ENCODE measurements at places on chromosomes 2 and 18.

DNA sequence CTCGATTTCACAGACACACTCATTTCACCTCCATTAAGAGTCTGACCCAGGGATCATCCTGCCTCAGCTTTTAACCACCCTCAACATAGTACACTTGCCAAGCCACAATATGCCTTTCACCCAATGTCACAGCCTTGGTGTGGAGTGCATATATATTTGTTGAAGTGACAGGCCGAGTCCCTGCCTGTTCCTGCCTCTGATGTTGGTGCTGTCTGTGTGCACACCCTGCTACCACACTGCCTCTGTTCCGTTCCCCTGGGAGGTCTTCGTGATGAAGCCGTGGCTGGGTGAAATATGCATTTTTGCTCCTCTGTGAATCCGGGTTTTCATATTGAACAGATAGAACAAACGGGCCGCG is 90.3 kb downstream of the RNF144A start:
- DNase-seq: no peak

GRCh38 chr18:63440881-63441280 is 18.6 kb upstream of the VPS4B start:
- DNase-seq: no peak

DNA sequence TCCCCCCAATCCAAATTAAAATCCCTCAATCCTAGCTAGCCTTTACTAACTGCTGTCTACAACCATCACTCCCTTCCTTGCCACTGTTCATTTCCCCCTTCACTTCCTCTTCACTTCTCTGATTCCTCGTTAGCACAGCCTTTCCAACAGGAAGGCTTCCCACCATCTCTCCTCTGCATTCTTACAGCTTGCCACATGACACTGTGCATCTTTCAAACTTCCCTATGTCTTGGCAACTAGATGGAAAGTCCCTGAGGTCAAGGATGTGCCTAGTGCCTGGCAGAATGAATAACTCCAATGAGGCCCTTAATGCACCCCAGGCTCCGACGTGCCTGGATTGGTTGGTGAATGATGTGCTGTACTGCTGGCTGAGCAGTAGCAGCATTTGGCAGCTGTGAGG is 15.2 kb downstream of the SAP130 start:
- no peak for DNase-seq

- no peak for DNase-seq
Observed at GRCh38 chr2:203469546-203469945, 65.6 kb downstream of the RAPH1 start.

- DNase-seq: no peak
Observed at GRCh38 chr18:75167759-75168618, 41.0 kb downstream of the PTGR3 start.

DNA sequence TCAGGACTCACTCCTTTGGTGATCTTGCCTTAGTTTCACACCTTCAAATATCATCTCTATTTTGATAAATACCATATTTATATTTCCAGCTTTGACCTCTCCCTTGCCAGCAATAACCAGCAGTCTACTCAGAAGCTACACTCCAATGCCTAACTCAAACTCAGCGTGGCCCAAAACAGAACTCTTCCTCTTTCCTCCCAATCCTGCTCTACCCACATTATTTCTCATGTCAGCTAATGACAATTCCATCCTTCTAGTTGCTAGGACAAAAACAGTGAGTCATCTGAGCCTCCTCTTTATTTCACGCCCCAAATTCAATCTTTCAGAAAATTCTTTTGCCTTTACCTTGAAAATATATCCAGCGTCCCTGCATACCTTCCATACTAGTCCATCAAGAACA is 23.5 kb downstream of the CYRIA start:
- DNase-seq: no peak

- DNase-seq: no peak
Observed at GRCh38 chr2:99624677-99625076, 134.9 kb upstream of the REV1 start.

GRCh38 chr2:66334237-66335029 is 100.5 kb upstream of the MEIS1 start:
- DNase-seq: no peak

GRCh38 chr2:222568865-222569264 is 87.0 kb downstream of the FARSB start:
- DNase-seq: peak; percentile 57

- no peak for DNase-seq
Observed at GRCh38 chr2:226124548-226125011, 675.0 kb downstream of the IRS1 start.

DNA sequence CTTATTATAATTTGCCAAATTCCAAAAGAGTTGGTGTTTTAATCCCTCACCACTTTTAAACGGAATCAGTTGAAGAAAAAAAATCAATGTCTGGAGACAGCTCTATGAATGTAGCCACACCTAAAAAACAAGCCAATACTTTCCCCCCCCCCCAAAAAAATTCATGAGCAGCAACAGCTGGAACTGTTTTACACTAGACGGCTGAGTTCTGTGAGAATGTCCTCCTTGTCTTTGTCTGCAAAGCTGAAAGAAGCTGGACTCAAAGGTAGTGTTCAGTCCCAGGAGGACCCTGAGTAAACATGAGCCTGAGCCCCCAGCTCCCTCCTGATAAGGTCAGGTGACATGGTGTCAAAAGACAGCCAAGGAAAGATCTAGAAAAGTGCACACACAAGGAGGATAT is 68.2 kb downstream of the ZNF521 start:
- DNase-seq: no peak

GRCh38 chr18:32200766-32201165 is 10.9 kb downstream of the MEP1B start:
- no peak for DNase-seq

DNA sequence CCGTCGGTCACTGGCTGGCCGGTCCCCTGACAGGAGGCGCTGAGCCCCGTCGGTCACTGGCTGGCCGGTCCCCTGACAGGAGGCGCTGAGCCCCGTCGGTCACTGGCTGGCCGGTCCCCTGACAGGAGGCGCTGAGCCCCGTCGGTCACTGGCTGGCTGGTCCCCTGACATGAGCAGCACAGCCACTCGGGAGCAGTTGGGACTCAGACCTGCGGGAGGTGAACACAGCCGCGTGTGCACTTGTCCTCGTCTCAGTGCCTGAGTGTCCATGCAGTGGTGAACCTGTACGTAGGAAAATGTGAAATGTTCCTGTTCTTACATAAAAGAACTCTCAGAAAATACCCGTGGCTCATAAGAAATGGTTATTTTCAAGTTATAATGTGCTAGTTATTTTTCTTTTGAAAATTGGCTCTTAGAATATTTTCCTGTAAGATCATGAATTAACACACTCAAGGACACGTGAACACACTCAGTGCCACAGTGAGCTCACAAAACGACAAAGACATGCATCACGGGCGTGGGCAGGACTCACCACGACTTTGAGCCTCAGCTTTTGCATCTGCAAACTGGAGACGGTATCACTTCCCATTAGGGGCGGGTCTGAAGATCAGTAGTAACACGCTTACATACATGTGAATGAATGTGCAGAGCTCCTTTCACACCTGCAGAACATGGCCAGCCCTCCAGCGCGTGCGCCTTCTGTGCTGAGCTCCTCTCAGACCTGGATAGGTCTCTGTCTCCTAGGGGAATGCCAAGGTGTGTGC is 21.1 kb upstream of the NFATC1 start:
- no peak for DNase-seq

GRCh38 chr2:152646264-152646663 is 71.0 kb downstream of the PRPF40A start:
- no peak for DNase-seq

DNA sequence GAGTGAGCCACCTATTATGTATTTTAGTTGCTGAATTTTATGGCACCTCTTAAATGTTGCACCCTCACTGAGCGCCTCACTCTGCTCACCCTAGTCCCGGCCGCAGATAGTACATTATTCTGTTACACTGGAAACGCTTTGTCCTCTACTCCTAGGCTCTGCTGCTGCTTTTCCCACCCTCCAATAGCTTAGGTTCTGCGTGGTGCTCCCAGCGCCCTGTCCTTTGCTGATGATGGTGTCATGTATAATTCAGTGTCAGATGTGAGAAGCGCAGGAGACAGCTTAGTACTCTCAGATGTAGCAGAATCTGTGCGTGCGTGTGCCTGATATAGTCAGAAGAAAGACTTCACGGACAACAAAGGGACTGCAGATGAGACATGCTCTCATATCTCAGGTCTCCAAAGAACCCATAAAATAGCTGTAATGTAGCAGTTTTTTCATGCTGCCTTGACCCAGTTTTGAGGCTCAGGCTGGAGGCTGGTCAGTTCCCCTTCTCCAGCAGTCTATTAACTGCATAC is 1.4 kb upstream of the REEP1 start:
- no peak for DNase-seq

DNA sequence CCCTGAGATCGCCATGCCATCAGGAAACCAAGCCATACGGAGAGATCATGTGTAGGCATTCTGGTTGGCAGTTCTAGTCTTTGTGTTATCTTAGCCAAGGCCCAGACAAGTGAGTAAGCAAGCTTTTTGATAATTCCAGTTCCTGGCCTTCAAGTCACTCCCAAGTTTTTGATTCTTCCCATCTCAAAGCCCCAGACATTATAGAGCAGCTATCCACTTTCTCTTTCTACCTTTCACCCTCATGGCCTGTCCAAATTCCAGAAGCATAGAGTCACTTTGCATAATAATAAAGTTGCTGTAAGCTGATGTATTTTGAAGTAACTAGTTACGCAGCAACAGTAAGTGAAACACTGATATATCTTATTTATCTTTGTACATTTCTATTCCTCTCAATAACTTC is 26.8 kb upstream of the IL1RL1 start:
- no peak for DNase-seq

- DNase-seq: no peak
Observed at GRCh38 chr18:934518-935133, 30.0 kb downstream of the ADCYAP1 start.

DNA sequence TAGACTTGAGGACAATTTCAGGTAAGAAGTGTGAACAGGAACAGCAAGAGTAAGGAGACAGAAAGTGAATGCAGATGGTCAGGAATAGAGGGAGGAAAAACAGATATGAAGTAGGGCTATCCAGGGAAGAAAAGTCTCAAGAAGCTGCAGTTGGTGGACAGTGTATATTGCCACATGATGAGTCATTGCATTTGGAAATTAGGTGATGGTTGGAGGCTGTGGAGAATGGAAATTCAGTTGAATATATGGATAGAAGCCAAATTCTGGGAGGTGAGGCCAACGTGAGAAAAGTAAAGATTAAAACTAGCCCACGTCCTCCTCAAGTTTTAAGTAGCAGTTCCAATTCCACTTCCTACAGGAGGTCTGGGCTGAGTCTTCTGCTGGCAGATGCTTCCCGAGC is 158.4 kb downstream of the UBE2E3 start:
- DNase-seq: no peak

- no peak for DNase-seq
Observed at GRCh38 chr2:72148837-72149555, 1.3 kb upstream of the CYP26B1 start.

- DNase-seq: no peak
Observed at GRCh38 chr2:100248971-100249370, 73.3 kb downstream of the LONRF2 start.

DNA sequence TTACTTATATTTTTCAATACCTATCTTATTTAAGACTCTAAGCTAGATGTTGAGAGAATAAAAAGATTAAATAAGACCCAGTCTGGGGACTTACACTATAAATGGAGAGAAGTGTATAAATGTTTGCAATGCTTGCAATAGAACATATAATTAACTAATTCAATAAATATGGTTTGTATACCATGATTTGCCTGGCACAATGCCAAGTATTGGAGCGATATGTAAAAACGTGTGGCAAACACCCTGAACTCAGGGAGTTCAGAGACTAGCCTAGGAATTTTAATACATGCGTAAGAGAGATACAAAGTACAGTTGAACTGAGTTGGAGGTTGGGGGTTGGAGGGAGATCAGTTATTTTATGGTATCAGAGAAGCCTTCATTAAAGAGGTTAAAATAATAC is 251.8 kb upstream of the DDX18 start:
- no peak for DNase-seq

DNA sequence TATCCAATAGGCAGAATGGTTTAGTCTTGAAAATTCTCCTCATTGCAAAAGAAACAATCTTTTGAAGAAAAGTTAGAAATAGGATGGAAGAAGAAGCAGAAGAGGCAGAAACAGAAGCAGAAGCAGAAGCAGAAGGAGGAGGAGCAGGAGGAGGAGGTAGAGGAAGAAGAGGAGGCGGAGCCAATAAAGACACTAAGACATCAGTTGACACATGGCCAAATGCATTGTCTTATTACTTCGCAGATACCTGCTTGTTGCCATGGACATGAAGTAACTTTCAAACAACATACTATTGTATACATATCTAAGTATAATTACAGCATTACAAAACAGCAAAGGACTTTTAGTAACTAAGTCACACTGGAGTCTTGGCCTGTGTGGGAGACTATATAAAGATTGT is 606.3 kb downstream of the METTL4 start:
- DNase-seq: no peak

DNA sequence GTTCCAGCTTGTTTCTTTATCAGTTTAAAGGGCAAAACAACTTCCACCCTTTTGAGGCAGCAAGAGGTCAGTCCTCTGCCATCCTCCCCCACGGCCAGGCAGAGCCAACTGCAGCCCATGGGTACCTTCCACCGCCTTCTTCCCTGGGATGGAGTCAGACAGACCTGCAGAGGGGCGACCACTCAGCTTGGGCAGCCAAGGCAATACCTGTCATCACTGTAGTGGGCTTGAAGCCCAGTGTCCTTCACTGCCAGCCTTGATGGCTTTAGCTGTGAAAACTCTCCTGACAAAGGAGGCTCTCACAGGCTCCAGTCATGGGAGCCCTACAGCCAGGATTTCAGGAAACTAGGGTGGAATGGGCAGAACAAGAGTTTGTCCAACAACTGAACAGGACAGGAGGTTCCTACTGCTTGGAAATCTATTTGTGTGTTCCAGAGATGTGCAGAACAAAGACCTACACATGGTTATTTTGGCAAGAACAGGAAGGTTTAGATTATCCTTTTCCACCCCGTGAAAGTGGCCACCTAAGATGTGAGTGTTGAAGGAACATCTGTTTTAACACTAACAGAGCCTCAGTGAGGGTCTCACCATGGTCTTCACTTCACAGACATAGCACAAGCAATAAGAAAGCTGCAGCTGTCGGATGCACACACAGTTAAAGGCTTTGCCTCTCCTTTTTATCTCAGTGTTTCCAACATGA is 93.9 kb upstream of the RMDN2 start:
- DNase-seq: no peak

DNA sequence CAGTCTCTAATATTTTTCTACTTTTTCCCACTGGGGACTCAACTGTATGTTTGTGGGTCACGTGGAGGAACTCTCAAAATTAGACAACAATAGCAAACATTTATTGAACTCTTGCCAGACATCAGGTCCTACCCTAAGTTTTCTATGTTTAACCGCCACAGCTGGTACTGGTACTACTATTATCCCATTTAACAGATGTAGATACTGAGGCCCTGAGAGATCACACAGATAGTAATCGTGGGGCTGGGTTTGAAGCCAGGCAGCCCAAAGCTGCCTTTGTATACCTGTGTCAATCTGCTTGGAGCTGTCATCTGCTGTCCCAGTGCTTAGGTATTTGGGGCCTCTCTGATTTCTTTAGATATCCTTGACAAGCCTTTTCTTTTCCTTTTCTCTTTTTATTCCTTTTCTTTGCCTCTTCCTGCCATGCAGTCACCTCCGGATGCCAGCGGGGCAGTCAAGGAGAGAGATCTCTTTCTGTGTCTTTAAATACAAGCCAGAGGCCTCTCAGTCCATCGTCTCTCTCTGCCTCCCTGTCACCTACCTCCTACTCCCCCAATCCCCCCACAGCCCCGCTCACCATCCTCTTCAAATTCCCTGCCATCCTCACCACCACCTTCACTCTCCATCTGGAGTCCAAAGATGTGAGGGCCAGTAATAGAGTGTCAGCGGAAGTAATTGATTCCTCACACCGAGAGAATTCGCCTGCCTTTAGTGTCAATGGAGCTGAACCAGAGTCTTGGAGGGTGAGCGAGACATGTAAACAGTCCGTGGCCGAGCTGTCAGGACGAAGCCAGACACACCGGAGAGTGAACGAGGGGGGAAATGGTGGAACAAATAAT is 23.4 kb downstream of the NRP2 start:
- no peak for DNase-seq
